ENCODE measurements at places on chromosomes 4 and X.
A peak's percentile ranks its signal among the peaks of the same experiment; 100 is the strongest.

GRCh38 chr4:6984612-6985425 lies 58.4 kb upstream of the TADA2B start:
- no peak for DNase-seq

- DNase-seq: no peak
Measured at GRCh38 chrX:38898261-38898660, 97.0 kb downstream of the MID1IP1 start.

DNA sequence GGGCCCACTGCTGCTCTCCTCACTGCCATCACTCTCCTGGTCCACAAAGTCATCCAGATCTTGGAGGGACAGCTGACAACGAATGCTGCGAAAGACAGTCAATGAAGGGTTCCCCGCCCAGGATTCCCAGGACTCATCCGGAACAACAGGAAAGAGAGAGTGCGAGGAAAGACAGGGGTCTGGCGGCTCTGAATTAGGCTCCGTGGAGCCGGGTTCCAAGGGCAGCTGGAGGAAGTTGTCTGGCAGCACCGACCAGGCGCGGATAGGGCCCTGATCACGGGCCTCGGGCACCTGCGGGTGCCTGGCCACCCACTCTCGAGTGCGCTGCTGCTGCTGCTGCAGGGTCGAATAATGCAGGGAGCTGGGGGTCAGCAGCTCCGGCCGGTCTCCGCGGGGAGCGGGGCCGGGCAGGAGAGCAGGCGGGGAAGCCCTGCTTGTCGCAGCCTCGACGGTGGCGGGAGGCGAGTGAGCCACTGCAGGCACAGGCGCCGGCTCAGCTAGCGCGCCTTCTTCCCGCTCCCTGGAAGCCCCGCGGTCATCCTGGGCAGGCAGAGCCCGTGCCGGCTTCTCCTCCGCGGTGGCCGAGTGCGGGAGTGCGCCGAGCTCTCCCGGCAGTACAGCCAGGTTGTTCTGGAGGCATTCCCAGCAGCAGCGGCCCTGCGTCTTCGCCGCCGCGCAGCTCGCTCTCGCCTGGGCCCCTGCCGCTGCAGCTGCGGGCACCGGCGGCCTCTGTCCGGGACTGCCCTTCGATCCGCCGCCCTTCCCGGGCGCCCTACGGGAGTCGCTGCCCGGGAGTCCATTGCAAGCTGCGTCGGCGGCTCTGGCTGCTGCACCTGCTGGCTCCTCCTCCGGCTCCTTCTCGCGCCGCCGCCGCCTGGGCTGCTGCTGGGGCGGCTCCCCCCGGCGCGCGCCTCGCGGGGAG lies 1.1 kb downstream of the SOWAHB start:
- no peak for DNase-seq

GRCh38 chr4:122212880-122213279 lies 60.7 kb downstream of the BLTP1 start:
- DNase-seq: no peak

DNA sequence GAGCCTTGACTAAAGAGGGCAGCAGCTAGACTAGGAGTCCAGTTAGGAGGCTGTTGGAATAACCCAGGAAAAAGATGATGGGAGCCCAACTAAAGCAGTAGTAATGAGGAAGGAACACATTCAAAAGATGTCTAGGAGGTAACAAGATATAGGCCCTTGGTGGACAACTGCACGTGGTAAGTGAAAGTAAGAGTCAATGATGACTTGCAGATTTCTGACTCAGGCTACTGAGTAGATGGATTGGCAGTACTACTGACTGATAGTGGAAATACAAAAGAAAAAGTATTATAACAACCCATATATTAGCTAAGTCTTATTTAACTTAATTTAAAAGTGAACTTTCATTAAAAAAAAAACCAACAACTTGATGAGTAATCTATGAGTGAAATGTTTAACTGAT lies 74.0 kb downstream of the PAK3 start:
- peak; percentile 3 for DNase-seq

GRCh38 chr4:25722964-25723363 lies 67.3 kb downstream of the SLC34A2 start:
- no peak for DNase-seq

DNA sequence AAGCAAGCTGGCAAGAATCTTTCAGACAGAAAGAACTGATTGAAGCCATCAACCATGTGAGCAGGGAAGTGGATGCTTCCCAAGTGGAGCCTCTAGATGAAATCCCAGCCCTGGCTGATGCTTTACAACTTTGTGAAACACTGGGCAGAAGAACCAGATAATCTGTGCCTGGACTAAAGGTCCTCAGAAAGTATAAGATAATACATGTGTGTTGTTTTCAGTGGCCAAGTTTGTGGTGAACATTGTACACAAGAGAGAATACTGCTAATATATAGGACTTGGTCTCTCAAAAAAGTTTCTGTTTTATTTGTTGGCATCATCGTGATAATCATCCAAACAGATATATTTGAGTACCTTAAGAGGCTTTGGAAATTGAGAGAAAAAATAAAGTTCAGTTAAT lies 1367.8 kb upstream of the IGFBP7 start:
- DNase-seq: no peak

DNA sequence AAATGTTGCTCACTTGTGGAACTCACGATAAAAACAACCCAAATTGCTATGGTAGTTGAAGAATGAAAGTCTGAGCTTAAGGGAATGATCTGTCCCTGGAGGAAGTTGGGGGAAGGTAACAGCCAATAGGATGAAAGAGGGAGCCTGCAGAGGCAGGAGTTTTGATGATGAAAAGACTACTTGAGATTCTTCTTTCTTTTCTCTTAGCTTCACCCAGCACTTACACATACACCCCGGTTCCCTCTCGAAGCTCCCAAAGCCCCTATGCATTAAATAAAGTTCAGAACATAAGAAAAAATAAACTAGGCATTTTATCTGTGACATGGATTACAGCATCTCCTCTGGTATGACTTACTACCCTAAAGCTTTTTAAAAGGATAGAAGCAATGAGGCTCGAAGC lies 122.9 kb upstream of the GATB start:
- DNase-seq: no peak

Data from stromal cell of bone marrow (primary cell).